ENCODE measurements at places on chromosomes 12 and 14.

- DNase-seq = no peak
Measured at GRCh38 chr14:92323916-92324818, 1.2 kb downstream of the SLC24A4 start.

DNA sequence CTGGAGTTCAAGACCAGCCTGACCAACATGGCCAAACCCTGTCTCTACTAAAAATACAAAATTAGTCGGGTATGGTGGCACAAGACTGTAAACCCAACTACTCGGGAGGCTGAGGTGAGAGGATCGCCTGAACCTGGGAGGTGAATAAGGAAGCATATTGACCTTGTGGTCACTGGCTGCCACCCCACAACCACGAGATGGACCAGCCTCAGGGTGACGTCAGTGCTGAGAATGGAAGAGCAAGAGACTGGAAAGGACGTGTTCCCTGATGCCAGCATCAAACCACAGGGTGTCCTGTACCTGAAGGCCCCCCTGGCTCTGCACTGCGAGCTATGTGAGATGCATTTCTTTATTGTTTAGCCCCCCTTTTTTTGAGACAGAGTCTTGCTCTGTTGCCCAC, 45.9 kb upstream of the BDKRB2 start:
- DNase-seq = no peak

DNA sequence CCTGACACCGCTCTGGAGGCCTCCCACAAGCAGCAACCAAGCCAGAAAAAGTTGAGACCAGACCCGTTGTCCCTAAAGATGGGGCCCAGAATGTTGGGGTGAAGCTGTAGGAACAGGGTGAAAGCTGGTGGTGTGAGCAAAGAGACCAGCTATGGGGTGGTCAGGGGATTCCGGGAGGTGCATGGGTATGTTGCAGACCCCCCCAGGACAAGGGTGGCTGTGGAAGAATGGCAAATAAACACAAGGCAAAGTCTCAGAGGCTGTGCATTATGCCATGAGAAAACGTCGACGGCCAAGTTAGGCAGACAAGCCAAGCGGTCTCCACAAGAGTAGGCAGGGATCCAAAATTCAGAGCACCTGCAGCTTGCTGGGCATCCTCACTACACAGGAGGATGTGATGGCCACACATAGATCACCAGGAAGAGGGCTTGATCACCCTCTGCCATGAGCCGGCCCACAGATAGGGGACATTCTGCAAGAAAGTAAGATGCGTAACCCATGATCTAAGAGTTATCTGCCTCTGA, 58.8 kb upstream of the KCNA1 start:
- no peak for DNase-seq

DNA sequence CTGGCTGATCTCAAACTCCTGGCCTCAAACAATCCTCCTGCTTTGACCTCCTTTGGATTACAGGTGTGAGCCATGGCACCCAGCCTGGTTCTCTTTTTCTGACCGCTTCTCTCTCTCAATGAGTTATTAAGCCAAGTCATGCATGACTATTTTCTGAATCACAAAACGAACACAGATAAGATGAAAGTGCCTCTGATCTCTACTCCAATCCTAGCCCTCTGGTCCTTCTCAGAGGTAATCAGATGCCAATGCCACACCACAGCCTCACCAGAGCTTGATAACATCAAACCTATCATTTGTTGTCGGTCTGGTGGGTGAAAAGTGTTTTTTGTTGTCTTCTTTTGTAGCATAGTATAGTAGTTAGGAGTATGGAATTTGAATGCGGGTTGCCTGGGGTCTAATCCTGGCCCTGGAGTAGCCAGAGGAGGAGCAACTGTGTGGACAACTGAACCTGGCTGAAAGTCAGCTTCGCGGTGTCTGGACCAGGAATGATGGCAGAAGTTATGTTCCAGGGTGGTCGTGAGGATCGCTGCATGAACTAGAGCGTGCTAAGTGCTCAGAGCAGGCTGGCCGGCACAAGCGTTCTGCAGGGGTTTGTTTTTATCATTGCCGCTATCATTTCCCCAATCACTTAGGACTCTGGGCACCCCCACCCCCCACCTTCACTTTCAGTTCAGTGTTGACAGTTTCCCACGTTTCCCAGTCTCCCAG, 77.9 kb downstream of the SPRING1 start:
- DNase-seq = no peak

DNA sequence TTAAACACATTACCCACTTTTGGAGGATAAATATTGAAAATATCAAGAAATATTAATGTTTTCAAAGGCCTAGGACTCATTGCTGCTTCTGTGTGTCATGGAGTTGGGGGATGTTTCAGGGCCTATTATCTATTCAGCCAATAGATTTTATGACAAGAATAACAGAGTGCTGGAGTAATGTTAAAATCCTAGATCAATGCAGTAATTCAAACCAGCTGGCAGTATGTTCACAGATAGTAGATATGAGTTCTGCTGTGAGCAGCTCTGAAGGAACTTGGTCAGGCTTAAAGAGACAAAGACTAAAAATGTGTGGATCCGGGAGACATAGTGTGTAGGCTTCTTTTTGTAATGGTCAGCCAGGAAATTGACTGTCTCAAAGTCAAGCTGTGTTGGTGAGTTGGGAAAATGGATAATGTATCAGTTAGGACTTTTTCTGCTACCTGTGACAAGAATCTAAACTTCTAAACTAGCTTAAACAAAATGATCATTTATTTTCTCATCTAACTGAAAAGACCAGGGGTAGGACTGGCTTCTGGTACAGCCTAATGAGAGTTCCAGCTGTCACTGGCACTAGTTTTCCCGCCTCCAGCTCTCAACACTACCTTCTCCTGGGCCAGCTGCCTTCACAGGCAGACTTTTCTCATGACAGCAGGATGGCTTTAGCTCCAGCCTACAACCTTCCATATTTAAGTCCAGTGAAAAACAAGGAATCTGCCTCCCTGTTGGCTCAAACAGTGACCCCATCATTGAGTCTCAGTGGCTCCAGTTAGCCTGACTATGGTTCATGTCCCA, 16.3 kb upstream of the POLR3B start:
- DNase-seq = no peak

GRCh38 chr12:94925729-94926128, 77.8 kb downstream of the NDUFA12 start:
- DNase-seq = no peak

DNA sequence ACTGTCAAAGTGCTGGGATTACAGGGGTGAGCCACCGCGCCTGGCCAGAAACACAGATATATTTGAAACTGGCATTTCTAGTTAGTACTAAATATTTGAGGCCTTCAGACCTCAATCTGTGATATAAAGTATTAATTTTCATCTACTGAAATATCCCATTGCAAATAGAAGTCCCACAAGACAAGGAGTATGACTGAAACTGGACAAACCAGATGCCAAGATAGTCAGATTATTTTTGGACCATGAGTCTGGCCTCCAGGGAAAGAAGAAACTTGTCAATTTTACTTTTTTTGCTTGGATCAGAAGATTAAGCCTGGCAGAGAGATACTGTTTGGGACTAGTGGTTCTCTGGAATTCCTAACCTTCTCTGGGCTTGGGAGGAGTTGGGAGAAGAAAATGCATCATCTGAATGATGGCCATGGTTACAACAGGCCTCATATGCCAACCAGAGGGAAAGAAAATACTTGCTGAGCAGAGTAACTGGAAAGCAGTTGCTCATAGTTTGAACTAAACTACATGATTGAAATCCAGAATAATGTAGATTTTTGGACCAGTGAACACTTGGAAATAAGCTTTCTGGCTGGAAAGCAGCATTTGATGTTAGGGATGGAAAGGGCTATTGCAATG, 2.9 kb upstream of the SMOC1 start:
- no peak for DNase-seq

DNA sequence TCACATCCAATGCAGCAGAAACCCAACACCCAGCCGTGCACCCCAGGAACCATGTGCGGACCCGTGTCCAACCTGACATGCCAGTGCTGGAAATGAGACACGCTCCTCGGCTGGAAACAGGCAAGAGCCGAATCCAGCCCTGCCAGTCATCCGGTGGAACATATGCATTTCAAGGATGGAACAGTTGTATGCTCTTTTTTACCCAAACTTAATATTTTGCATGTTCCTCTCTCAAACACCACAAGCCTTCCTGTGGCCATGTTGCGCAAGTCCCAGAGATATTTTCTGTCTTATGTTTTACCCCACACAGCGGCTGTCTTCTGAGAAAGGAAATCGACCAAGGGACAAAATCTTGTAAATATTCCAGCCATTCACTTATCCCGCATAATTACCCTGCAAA, 196.9 kb downstream of the BCL11B start:
- DNase-seq = no peak

GRCh38 chr12:108996320-108996719, 24.5 kb downstream of the SVOP start:
- DNase-seq = no peak

DNA sequence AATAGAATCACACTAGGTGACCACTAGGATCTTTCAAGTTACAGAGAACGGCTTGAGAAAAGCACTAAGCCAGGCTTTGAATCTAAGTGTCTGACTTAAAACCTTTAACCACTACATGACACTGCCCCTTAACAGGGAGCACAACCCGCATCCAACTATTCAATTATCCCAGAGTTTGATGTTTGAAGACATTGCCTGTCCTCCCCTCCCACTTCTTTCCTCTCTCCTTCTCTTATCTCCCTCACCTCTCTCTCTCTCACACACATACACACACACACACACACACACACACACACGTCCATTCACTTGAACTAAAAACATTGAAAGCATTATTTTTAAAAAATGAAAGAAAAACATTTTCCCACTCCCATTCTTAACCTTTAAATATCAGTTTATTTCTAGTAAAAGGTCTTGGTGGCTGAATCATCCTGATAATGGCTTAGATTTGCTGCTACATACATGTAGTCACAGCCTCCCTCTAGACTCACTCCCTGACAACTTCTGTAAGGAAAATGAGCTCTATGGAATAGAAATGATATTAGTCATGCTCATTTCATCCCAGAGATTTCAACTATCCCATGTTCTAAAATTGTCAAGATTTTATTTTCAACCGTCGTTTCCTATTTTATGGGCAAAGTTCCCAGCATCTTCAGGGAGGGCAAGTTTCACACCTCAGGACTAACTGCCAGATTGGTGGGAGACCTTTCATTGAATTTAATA, 53.5 kb upstream of the RAP1B start:
- DNase-seq = no peak

DNA sequence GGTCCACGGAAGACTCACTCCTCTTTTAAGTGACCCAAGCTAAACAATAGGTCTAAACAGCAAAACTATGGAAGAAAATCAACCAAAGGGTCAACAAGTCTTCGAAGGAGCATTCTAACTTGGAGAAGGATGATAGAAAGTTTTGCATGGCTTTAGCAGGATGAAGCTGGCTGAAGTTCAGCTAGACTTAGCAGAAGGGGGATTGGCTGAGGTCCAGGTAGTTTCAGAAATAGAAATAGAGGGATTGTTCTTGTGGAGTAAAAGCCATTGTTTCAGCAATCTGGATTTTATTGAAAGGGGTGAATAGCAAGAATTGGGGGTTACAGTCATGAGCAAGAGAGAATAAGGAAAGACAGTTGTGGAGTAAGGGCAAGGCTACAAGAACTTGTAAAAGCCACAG, 84.7 kb upstream of the TSPAN8 start:
- DNase-seq = no peak

GRCh38 chr12:104596134-104596799, 139.5 kb downstream of the CHST11 start:
- no peak for DNase-seq

DNA sequence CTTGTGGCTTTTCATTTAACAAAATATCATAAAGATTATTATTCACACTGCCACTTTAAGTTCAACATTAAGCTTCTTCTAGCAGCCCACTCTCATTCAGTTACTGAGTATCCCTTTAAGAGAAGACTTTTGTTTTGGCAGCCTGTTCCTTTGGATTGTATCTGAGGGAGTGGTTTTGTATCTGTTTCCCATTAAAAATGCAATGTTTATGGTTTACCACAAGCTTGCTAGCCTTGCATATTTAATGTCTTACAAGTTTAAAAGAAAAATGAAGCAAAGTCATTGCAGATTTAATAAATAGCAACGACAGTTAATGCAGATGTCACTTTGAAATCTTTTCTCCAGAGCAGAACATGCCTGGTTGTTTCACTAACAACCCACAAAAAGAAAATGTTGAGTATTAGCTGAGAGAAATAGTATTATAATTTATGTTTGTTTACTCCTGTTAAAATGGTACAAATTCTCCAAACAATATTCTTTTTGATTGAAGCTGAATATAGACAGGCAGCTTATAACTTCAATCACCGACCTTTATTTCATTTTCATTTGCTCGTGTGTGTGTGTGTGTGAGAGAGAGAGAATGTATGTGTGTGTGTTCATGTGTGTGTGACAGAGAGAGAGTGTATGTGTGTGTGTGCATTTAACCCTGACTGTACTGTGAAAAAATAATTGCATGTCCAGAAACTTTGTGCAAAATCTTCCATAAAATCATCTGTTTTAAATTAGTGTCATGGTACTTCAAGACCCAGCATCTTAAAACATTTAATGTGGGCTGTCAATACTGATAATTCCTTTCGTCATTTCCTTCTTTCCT, 1.8 kb downstream of the DCN start:
- DNase-seq = no peak

DNA sequence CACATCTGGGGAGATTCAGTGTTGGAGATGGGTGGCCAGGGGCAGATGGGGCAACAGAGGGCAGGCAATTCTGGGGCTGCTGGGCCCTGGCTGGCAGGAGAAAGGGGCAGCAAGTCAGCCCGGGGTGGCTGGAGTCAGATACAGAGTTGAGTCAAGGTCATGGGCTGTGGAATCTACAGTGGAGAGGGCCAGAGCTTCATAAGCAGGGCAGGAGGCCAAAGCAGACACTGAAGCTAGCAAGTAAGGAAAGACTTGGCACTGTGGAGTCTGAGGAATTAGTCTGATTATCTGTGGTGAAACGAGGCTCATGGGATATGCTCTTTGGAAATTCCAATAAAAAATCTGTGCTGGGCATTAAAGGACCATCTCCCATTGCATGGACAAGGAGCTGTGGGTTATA, 95.5 kb downstream of the TMX1 start:
- no peak for DNase-seq

GRCh38 chr12:61111218-61111617, 1149.0 kb upstream of the USP15 start:
- DNase-seq = no peak

DNA sequence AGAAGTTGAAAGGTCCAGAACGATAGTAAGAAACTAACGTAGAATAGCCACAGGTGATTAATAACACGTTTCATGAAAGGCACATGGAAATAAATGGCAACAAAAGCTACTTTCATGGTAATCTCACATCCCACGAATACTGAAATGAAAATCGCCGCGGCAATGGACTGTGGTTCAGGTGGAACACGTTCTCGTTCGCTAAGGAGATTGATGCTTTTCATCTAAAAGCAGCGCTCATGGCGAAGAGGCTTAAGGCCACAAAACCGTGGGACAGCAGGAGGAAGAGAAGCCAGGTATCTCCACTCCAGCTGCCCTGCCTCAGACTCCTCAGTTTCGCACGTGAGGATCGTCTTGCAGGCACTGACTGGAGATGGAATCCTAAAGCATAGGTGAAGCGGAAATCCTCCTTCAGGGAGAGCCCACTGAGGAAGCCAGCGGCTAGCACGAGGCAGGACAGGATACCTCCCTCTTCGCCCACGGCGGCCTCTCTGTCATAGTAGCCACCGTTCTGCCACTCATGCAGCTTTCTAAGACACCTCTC, 696 bp upstream of the GPHN start:
- DNase-seq = no peak

GRCh38 chr12:62908674-62909073, 26.3 kb downstream of the PPM1H start:
- no peak for DNase-seq

GRCh38 chr14:86955771-86956354, 1037.1 kb downstream of the GALC start:
- DNase-seq = no peak

Measured in stimulated activated CD8-positive, alpha-beta memory T cell treated with anti-CD3 and anti-CD28 coated beads, Interleukin-4, amount 100 ng/mL, for 4 hours (primary cell).